NCI-H1930 (cell line): ENCODE measurements at places on chromosomes 12 and 14.

- DNase-seq = no peak
These were observed 129.2 kb downstream of the PAWR start for GRCh38 chr12:79561401-79562132.

GRCh38 chr14:36215217-36215598 is 38.7 kb upstream of the PTCSC3 start:
- DNase-seq = no peak

GRCh38 chr12:47805417-47805816 is 14.3 kb downstream of the HDAC7 start:
- no peak for DNase-seq

GRCh38 chr14:104111301-104112112 is 26.0 kb downstream of the ASPG start:
- no peak for DNase-seq

GRCh38 chr12:60137513-60137912 is 541.7 kb downstream of the SLC16A7 start:
- DNase-seq = no peak

GRCh38 chr14:33110737-33111443 is 172.2 kb downstream of the NPAS3 start:
- no peak for DNase-seq

DNA sequence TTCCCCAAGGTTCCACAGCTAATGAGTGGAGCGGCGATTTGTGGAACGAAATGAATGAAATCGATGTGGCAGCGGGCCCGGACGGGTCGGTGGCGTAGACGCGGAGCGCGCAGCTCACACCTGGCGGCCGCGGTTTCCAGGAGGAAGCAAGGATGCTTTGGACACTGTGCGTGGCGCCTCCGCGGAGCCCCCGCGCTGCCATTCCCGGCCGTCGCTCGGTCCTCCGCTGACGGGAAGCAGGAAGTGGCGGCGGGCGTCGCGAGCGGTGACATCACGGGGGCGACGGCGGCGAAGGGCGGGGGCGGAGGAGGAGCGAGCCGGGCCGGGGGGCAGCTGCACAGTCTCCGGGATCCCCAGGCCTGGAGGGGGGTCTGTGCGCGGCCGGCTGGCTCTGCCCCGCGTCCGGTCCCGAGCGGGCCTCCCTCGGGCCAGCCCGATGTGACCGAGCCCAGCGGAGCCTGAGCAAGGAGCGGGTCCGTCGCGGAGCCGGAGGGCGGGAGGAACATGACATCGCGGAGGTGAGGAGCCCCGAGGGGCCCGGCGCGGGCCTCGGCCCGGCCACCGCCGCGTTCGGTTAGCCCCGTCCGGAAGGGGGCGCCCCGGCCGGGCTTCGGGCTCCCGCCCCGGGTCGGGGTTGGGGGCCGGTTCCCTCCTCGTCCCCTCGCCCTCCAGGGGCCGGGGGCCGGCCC is at the start of gene PTPN11:
Gene PTPN11 (plus strand): TSS at position 340 of the 689 bp plus-strand sequence. CDS start 165 bp downstream, at position 505.
- DNase-seq = peak; percentile 67
